CD8-positive, alpha-beta T cell (primary cell): ENCODE measurements at places on chromosomes 1 and 21.

- no peak for DNase-seq
These were observed 794 bp downstream of the KRTAP12-3 start for GRCh38 chr21:44658541-44658910.

- no peak for DNase-seq
These were observed 79.5 kb upstream of the BACH1 start for GRCh38 chr21:29219165-29219770.

- no peak for DNase-seq
These were observed 40.0 kb downstream of the FCRL5 start for GRCh38 chr1:157512036-157512969.

- no peak for DNase-seq
These were observed 8.4 kb downstream of the LRRC8D start for GRCh38 chr1:89829186-89829585.

GRCh38 chr21:23247334-23247733 lies 2249.1 kb downstream of the NCAM2 start:
- no peak for DNase-seq

DNA sequence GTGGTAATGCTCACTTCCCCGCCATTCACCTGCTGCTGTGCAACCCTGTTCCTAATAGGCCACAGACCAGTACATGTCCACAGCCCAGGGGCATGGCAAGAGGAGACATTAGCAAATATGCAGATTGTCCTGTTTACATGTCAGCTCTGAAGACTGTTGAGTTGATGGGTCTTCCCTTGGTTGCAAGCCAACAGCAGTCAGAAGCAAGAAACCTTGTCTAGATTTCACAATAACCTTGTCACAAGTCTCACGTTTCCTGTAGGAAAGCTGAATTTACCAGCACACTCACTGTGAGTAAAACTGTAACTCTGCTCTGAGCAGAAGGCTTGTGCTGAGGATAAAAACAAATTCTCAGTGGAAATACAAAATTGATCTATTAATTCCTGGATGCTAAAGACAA lies 195.1 kb downstream of the HLX start:
- DNase-seq: no peak

DNA sequence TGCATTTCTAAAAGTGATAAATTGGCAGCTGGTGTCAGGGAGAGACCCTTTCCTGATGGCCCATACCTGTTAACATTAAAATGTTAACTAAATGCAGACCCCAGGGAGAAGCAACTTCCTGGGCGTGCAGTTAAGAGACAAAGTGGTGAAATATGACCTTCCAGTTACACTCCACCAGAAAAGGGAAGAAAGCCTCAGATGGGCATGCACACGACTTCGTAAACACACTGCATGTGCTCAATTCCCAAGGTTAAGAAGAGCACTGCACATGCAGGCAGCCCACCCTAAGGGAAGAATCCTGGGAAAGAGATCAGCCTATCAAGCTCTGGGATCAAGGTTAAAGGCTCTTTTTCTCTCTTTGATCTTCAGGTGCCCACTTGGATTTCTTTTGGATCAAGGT lies 9.7 kb upstream of the GBP6 start:
- no peak for DNase-seq

- no peak for DNase-seq
These were observed 24.2 kb downstream of the PDE9A start for GRCh38 chr21:42677339-42678321.

- DNase-seq: no peak
These were observed 68.9 kb upstream of the ACTL8 start for GRCh38 chr1:17686258-17686657.

DNA sequence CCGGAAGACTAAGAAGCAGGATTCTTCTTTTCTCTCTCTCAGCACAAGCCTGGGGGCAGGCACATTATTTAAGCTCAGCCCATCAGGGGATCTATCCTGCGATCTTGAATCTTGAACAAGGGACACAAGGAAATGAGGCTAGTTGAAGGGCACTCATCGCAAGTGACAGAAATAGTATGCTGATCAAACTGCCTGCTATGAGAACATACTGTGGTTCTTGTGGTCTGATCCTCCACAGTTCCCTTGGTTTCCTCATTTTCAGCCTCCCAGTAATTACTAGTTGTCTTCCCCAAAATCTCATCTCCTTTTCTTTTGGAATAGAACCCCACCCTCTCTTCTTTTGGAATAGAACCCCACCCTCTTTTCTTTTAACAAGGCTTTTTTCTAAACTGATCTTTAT lies 6.5 kb downstream of the ANKRD45 start:
- DNase-seq: no peak

GRCh38 chr1:200542162-200542561 lies 78.4 kb downstream of the KIF14 start:
- no peak for DNase-seq

DNA sequence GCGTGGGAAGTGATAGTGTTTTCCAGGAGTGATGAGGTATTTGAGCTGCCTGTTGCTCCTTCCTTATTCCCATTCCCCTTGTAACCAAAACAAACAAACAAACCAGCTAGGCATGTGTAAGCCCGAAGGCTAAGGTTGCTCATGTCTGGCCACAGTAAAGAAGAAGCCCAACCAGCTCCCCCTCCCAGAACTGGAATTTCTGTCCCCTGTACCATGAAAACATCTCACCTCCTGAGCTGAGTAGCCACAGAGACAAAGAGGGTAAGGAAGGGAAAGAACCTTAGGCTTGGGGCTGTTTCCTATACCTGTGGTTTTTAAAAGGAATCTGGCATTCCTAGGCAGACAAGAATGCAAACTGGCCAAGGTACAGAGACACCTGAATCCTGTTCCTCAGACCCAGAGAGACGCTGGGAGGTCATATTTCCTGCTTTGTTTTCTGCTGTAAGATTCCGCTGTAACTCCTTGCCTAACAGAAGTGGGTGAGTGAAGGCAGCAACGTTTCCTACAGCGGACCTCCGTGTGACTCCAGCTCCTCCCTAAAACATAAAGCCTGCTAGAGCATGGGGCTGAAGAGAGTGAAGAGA lies 41.7 kb upstream of the RAB4A start:
- DNase-seq: no peak

DNA sequence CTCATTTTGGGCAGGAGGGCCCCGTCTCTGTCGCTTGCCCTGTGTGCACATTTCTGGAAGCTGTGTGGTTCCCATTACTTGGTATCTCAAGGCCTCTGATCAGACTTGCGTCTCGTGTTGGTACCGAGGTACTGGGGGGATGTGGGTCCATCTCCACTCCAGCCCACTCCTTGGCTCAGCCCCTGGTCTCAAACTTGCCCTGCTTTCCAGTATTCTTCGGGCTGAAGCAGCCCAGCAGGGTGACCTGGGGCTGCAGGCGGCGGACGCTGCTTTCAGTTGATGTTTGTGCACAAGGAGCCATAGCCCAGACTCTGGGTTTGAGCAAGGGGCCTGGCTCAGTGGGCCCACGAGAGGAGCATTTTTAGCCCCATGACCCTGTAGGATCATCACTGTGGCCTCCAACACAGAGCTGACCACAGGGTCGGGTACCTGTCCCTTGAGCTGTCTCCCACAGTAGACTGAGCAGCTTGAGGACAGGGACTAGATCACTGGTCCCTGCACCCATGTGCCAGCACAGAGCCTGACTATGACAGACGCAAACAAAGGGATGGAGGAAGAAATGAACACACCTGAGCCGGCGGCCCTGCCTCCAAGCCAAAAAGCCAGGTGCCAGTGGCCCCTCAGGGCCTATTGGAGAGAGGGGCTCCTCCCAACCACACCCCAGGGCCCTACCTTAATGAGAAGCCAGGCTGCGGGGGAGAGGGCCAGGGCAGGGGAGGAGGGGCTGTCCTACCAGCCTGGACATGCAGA lies 46.8 kb downstream of the CHD5 start:
- no peak for DNase-seq

GRCh38 chr1:21121764-21122471 lies 54.8 kb downstream of the EIF4G3 start:
- no peak for DNase-seq

GRCh38 chr1:245316784-245317183 lies 162.0 kb downstream of the KIF26B start:
- no peak for DNase-seq

GRCh38 chr21:42939582-42940413 lies 14.4 kb upstream of the ERVH48-1 start:
- DNase-seq: no peak

GRCh38 chr1:224656392-224656791 lies 40.3 kb downstream of the CNIH3 start:
- no peak for DNase-seq

GRCh38 chr1:5796028-5796427 lies 196.2 kb downstream of the NPHP4 start:
- DNase-seq: no peak

DNA sequence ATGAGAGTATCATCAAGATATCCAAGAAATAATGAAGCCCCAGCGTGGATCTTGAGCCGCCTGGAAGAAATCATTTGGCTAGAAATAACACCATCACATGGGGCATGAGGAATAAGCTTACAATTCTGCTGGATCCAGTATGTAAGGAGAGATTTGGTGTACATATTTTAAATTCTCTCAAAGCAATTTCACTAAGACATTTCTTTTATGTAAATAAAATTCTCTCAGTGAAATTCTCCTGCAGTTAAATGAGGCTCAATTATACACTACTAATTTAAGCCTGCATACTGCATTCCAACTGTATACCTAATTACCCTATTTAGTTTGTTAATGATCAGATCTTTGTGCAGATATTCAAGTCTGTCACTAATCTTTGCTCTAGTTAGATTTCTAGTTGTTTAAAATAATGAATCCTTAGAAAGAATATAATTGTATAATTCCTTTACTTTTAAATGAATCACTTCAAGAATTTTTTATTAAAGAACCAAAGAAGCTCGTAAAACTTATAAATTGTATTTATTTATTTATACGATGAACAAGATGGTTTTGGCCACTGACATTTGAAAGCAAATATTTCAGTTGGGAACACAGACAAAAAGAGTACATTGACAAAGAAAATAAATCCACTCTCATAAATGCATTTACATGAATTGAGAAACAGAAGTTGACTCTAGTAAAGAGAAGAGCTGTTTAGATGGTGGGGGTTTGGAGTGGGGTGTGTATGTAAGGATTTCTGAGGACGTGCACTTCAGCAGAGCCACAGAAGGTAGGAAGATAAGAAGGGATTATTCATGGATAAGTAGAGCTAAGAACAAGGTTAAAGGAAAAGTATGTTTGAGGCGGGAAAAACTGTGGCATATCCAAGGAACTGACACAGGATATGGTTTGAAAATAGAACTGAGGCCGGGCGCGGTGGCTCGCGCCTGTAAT lies 466.8 kb downstream of the DSCAM start:
- no peak for DNase-seq

- DNase-seq: no peak
These were observed 10.4 kb upstream of the NEK2 start for GRCh38 chr1:211685823-211686222.

DNA sequence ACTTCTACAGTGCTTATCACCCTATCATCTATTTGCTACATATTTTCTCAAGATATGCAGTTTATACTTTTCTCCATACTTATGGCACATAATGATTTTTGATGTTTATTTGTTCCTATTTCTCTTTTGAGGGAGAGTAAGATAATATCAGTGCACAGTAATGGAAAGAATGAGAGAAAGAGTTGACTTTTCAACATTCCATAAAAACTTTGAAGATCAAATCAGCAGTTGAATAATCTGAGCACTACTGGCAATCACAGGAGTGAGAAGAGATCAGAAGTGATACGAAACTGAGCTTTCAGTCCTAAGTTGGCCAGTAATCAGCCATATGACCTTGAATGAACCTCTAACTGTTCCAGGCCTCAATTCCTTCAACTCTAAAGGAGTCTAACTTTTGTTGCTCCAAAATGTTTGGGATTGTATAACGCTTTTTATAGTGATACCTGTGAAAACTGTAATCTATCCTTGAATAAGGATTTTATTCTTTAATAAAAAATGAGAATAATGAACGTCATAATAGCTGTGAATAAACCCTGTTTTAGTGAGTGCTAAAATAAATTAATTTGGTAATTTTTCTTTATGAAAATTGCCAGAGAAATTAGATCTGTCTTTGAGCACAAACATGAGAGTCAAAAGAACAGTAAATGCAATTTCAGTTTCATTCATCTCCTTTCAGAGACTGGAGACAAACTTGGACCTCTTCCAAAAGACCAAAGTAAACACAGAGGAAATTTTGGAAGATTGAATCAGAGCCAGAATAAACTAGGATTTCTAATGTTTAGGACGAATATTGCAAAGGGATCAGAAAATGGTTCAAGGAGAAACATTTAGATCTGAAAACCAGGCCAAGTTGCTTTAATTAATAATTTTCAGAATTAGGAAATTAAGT lies 309.9 kb downstream of the ADGRL2 start:
- no peak for DNase-seq

DNA sequence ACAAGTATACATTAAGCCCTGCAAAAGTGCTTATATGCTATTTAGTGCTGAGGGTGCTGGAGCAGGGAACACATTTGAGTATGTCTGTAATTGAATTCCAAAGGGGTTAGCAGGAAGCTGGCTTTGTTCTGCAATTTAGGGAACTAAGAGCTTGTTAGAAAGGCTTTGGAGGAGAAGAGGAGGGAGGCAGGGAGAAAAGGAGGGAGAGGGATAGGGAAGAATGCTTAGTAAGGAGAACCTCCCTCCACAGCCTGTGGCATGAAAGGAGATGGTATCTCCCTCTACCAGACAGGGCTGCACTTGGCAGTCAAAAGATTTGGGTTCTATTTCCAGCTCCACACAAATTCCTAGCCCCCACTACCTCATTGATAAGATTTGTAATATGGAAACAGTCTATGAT lies 217.8 kb downstream of the DAB1 start:
- DNase-seq: no peak

- no peak for DNase-seq
These were observed 288.3 kb downstream of the TGFB2 start for GRCh38 chr1:218633238-218633988.

DNA sequence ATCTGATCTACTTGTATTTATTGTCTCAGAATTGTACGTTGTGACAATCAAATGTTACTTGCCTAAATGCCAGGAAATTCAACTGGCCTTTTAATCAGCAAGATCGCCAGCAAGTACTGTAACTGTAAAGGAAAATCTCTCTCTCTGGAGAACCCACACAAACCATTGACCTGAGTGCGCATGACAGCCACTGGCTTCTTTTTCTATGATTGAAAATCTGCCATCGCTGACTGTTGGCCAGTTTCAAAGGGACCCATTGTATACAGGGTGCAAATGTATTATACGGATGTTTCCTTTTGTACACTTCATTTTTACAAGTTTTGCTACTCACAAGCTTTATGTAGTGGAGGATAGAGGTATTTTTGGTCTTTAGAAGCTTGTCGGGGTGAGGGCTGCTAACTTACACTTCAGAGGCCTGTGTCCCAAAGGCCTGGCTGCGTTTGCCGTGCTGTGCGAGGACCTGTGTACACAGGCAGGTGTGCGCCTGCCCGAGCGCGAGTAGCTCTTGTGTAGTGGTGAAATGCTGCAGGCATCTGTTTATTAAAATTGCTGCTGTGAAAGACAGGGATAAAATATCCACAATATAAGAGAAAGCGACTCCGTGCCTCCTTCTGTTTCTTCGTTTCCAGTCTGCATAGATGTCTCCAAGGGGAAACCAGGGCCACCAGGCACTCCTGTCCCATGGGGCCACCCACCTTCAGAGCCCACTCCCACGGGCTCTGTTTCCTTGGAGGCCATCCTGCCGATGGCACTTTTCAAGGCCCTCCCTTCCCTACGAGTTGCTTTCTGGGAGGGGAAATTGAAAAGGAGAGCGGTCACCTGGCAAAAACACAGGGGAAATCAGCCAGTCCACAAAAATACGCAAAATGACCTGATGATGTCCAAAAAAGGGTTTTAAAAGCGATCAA lies 25.3 kb upstream of the TRAPPC10 start:
- DNase-seq: no peak

GRCh38 chr1:205528446-205528886 lies 24.0 kb downstream of the CDK18 start:
- no peak for DNase-seq

- no peak for DNase-seq
These were observed 69.1 kb downstream of the SIK1 start for GRCh38 chr21:43357715-43358430.
